Breast epithelium (tissue), 4 donors: ENCODE measurements at places on chromosomes 1 and 21.

- DNase-seq, result no peak
Measured at GRCh38 chr1:197319631-197320030, 51.6 kb downstream of the CRB1 start.

- DNase-seq, result peak; percentile 32
Measured at GRCh38 chr1:234170622-234171021, 202.6 kb upstream of the COA6 start.

- peak; percentile 80 for DNase-seq
Measured at GRCh38 chr1:224929335-224930237, at the start of gene DNAH14. TSS of gene DNAH14 (plus strand) at chr1:224929675. CDS start at chr1:224952703, 23,028 bp downstream.

DNA sequence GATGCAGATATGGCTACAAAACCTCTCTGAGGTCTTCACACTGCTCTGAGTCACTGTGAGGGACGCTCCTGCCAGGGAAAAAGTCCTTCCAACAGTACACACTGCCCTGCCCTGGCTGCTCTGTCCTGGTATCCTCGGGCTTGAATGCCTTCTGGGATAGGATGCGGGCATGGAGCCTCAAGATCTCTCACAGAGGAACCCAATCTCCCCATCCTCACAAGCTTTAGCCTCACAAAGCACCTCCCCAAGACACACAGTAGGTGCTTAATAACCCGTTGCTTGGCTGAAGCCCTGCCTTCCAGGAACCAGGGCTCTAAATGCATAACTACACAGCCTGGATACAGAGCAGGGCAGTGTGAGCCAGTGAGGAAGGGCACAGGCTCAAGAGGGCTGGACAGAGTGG lies 9.2 kb downstream of the RAP1GAP start:
- DNase-seq, result peak; percentile 28

GRCh38 chr1:90561911-90562310 lies 155.2 kb downstream of the BARHL2 start:
- DNase-seq, result no peak

DNA sequence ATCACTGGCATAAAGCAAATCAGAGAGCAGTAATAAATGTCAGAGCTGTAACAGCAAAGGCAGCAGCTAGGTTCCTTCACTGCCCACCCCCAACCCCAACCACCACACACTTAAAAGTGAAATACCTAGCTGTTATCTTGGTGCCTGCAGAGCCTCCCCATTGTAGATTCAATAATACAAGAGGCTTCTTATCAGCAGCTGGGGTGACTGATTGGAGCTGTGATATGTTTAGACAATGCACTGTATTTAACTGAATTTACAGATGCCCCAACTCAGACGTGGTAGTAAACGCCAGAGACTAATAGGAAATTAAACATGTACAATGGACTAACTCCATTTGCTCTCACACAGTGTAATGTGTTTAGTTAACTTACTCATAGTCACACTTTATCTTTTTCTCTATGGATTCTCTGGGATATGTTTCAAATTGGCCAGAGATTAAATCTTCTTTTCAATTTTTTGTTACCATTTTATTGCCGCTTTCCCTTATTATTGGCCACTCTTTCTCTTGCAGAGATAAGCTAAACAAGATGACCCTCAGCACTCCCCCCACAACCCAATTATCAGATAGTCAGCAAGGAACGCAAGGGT lies 117.1 kb downstream of the ESRRG start:
- DNase-seq, result no peak
